ENCODE measurements at places on chromosomes 13 and 19.

GRCh38 chr13:77874406-77874805, 44.2 kb downstream of the EDNRB start:
- DNase-seq = no peak

- peak; percentile 27 for DNase-seq
These were observed 1440.3 kb downstream of the PCDH9 start for GRCh38 chr13:65789815-65790214.

GRCh38 chr19:10567656-10568055, 1.1 kb downstream of the CDKN2D start:
- no peak for DNase-seq

GRCh38 chr13:103055166-103055565, 11.1 kb downstream of the SLC10A2 start:
- DNase-seq = no peak

- DNase-seq = no peak
These were observed 460.0 kb downstream of the FOXO1 start for GRCh38 chr13:40206241-40207000.

- DNase-seq = peak; percentile 44
These were observed at the start of gene CLEC11A for GRCh38 chr19:50723069-50723468. Gene CLEC11A, plus strand, starts transcription at chr19:50723364. Its CDS starts 162 bp downstream, at chr19:50723526.

- no peak for DNase-seq
These were observed 116.4 kb downstream of the STK24 start for GRCh38 chr13:98460516-98460915.

- no peak for DNase-seq
These were observed 29.6 kb downstream of the EPN1 start for GRCh38 chr19:55704494-55705245.

- peak; percentile 95 for DNase-seq
These were observed at the start of gene C3 for GRCh38 chr19:6720369-6721137. Gene C3, minus strand, starts transcription at chr19:6720650. Its CDS starts 61 bp downstream, at chr19:6720589.

GRCh38 chr13:99265162-99265800, 7.1 kb upstream of the GPR18 start:
- DNase-seq = no peak

- no peak for DNase-seq
These were observed 168.9 kb downstream of the UQCRFS1 start for GRCh38 chr19:29044037-29044436.

- DNase-seq = no peak
These were observed 41.1 kb downstream of the ARHGAP35 start for GRCh38 chr19:46901701-46902401.

- DNase-seq = no peak
These were observed 673 bp downstream of the SPATA13 start for GRCh38 chr13:24161010-24161775.

- no peak for DNase-seq
These were observed 17.5 kb downstream of the AKT2 start for GRCh38 chr19:40267601-40267997.

DNA sequence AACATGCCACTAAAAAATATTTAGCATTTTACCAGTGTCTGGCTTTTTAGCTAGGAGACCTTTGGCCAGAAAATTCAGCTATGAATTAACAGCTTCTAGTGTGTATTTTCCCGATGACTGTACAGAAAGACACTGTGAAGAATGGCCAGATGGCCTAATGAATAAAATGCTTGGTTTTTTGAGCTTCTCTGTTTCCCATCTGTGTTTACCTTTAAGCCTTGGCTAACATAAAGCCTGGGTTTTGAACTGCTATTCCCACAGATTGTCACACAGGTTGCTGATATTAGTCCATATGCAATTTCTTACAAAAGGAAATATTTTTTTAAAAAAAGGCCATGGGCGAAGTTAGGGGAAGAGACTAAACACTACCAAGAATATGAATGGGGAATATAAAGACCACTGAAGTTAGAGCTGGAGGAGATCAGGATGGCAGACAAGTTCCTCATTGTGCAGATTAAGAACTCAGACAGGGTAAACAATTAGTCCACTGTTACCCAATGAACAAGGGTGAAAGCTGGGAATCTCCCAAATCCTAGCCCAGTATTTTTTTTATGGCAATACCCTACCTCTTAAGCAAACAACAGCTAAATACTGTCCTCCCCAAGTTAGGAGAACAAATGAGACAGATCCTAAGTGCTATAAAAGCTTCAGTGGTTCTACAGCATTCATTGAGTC, 95.1 kb downstream of the DCT start:
- DNase-seq = no peak
